ENCODE measurements at places on chromosomes 12 and 14. TPM values are rescaled to one million over a fixed set of nuclear protein-coding genes. Genes with fewer than 3 reads are reported as not detected.

DNA sequence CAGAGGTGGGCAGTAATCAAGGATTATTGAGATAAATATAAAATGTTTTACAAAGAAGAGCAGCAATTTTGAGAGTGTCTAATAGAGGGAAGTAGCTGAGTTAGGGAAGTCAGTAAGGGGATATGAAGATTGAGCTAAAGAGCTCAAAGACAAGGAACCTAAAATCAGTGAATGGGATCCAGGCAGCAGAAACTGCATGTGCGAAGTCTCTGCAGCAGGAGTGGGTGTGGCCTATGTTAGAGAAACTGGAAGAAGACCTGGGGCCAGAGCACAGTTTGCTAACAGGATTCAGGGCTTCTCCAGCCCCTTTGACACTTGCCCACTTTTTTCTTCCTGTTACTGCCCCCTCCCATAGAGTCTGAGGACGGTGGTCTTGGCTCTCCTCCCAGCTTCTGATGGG lies 36.3 kb upstream of the PLXNC1 start:
- no peak for DNase-seq

DNA sequence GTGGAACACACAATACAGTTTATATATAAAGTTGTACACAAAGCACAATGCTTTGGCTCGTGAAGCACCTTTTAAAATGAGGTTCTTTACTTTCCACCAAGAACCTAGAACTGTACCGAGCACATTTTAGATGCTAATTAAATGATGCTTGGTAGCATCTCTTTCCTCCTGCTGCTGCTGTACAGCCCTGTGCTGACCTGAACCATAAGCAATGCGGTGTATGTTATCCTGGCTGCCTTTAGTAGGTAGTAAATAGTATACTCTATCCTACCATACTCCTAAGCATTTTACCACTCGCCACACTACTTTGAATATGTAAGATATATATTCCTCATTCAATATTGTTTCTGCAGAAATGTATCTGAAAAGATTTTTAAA lies 2.9 kb upstream of the RNASE8 start:
- no peak for DNase-seq

- no peak for DNase-seq
Measured at GRCh38 chr12:27366621-27367020, 34.0 kb downstream of the BMAL2 start.

DNA sequence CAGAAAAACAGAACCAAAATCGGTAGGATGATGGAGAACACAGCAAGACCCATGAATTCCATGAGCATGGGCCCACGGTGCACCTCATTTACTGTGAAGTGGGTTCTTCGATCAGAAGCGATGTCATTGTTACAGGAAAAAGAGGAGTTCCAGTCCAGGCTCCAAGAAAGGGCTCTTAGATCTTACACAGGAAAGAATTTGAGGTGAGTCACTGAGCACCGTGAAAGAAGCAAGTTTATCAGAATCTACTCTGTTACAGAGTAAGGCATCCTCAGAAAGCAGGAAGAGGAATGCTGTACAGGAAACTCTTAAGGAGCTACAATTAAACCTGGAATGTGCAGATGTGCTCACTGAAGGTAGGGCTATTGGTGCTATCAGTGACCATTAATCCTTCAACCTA lies 11.6 kb upstream of the CHFR start:
- no peak for DNase-seq

DNA sequence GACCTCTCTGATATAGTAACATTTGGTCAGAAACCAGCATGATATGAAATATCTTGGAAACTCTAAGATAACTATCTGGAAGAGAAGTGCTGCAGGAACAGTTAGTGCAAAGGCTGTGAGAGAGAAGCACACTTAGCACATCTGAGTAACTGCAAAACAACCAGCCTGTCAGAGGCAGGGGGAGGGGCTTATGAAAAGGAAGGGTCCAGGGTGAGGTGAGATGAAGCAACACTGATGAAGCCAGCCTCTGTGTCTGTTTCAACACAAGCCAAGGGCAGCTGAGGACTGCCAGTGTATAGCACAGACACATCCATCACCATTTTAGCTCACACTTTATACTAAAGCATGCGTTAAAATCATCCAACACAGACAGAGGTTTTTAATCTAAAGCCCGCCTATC lies 37.4 kb upstream of the OVCH1 start:
- no peak for DNase-seq

- DNase-seq = no peak
Measured at GRCh38 chr12:102376181-102376747, 104.1 kb downstream of the IGF1 start.

DNA sequence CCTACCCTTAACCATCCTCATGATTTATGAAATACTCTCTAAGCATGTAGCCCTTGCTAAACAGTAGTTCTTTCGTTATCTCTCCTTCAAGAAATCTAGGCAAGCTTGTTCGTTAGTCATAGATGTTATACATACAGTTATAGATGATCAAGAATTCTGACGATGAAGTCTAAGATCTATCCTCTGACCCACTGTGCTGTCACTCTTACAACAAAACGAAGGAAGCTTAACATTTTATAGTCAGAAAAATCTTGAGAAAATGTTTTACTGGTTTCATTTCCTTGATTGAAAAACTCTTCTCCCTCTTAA lies 68.9 kb downstream of the SPPL3 start:
- peak; percentile 49 for DNase-seq

GRCh38 chr14:78863143-78863542 lies 693.0 kb downstream of the NRXN3 start:
- peak; percentile 11 for DNase-seq

GRCh38 chr12:106739815-106740530 lies 34.5 kb upstream of the RIC8B start:
- DNase-seq = no peak

DNA sequence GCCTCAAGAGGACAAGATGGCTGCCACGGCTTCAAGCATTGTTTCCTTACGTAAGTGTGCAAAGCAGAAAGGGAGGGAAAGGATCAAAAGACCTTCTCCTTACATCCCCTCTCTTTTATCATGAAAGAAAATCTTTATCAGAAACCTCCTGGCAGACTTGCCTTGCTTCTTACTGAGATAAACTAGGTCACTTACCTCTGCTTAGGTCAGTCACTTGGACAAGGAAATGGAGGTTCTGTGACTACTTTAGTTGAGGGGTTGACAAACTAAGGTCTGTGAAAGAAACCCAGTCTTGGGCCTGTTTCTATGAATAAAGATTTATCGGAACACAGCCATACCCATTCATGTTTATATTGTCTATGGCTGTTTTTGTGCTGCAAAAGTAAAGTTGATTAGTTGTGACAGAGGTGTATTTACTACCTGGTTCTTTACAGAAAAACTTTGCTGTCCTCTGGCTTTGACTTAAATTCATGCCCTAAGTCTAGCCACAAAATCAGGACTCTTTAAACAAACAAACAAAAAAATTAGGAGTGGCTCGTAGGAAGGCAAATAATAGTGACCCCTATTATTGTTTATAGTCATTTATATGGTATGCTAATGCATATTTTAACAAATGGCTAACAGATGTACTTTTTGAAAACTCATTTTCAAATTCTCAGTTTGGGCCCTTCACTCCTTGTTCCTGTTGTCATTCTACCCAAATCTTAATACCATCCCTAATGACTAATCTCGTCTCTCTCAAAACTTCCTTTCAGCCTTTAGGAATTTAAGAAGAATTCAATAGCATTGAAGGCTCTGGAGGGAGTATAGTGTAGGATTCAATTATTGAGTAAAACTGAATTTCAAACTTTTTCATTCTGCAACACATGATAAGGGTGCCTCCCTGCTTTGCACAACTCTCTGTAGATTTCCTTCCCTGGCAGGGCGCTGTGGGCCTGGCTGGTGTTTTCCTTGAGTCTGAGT lies 42.0 kb upstream of the ATP2B1 start:
- DNase-seq = peak; percentile 71

COL2A1 gene
- total RNA-seq = under 0.01 TPM

TMTC2 gene
- 2.1 TPM for total RNA-seq

TMEM132D gene
- total RNA-seq = not detected

CLEC4A gene
- 0.29 TPM for total RNA-seq

HOXC10 gene
- total RNA-seq = 9.7 TPM

SLC17A8 gene
- total RNA-seq = not detected

PDE3A gene
- total RNA-seq = 14.8 TPM
